ENCODE measurements at places on chromosomes 5 and 9.

GRCh38 chr9:126063326-126063725, 263.3 kb upstream of the MVB12B start:
- DNase-seq, result no peak

GRCh38 chr5:88480801-88481499, 212.3 kb upstream of the TMEM161B start:
- no peak for DNase-seq

- no peak for DNase-seq
These were observed 46.3 kb downstream of the AP3S1 start for GRCh38 chr5:115888027-115888426.

- no peak for DNase-seq
These were observed 76.2 kb upstream of the TBC1D2 start for GRCh38 chr9:98331536-98332259.

- no peak for DNase-seq
These were observed 157.2 kb upstream of the DMRT1 start for GRCh38 chr9:684054-684890.

- no peak for DNase-seq
These were observed 379.1 kb downstream of the PSAT1 start for GRCh38 chr9:78676009-78676408.

- DNase-seq, result no peak
These were observed 1278.8 kb downstream of the MAT2B start for GRCh38 chr5:164784230-164784629.

DNA sequence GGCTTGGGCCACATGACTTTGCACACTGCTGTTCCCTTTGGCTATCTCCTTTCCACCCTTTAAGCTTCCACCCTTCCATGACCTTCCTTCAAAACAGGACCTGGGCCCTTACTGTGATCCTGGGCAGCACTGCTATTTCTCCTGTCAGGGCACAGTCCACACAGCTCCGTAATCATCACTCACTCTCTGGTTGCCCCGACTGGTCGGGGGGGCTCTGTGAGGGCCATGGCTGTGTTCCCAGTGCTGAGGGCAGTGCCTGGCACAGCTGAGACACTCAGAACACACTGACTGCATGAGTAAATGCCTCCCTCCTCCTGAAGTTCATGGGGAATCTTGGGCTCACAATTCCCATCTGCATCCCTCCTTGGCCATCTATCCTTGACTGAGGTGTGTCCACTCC, 12.2 kb downstream of the TRAF1 start:
- no peak for DNase-seq

All from stimulated activated CD4-positive, alpha-beta T cell treated with anti-CD3 and anti-CD28 coated beads, TNF-alpha, amount 100 ng/mL, for 1 hour (primary cell).